Inflammatory macrophage treated with lipopolysaccharide for 1 hour (primary cell): ENCODE measurements at places on chromosomes 1 and 21.

DNA sequence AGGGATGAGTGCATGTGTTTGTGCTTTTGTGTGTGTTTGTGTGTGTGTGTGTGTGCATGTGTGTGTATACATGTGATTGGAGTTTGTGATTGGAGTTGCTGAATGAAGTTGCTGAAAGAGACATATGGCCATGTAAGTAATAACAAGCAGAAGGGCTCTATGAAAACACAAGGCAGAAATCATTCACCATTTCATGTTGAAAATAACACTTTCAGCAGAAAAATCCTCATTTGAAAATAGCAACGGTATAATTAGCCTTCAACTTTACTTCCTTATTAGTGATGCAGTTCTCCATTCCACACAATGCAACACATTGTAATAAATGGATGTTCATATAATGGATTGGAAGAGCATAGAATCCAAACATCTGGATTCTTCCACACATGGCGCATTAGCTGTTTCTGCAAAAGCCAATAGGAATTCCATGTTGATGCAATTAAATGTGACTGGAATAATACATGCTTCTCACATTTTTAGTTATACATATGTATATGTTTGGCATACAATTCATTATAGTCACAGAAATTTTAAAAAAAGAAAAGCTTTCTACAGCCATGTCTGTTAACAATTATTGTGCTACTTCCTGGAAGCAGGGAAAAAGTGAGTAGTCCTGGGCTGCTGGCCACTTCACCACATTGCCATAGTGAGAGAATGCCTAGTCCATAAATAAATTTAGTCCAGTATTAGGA, 538.0 kb downstream of the LTN1 start:
- DNase-seq, result no peak

DNA sequence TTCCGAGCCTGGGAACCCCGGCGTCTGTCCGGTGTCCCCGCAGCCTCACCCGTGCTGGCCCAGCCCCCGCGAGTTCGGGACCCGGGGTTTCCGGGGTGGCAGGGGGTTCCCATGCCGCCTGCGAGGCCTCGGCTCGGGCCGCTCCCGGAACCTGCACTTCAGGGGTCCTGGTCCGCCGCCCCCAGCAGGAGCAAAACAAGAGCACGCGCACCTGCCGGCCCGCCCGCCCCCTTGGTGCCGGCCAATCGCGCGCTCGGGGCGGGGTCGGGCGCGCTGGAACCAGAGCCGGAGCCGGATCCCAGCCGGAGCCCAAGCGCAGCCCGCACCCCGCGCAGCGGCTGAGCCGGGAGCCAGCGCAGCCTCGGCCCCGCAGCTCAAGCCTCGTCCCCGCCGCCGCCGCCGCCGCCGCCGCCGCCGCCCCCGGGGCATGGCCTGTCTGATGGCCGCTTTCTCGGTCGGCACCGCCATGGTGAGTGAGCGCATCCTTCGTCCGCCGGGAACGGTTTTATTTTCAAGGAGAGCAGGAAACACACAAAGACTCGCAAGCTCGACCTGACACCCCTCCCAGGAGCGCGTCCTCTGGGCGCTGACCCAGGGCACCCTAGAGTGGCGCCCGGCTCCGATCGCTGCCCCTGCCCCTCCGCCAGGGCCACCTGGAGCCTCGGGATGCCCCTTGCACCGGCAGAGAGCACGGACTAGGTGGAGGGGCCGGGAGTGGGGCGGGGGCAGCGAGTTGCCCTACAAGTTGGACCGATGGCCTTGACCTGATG, at the start of gene ABCG1:
TSS of gene ABCG1 (plus strand) at position 305 of the 770 bp plus-strand sequence. CDS start at position 428, 123 bp downstream.
- DNase-seq, result no peak

DNA sequence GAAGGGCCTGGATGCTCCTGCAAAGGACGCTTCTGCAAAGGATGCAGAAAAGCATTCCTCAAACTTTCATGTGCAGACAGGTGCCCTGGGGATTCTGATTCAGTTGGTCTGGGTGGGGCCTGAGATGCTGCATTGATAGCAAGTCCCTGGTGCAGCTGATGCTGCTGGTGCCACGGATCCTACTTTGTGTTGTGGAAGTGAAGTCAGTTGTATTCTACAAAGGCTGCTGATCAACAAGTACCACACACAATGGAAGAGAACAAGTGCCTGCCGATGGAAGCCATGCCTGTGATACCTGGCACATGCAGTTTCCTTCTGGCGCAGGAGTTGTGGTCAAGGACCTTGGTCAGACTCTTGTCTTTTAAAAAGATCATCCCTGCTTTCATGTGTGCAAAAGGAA, 478.8 kb downstream of the CAMTA1 start:
- DNase-seq, result no peak

GRCh38 chr21:15558884-15559283, 170.9 kb upstream of the USP25 start:
- DNase-seq, result no peak

DNA sequence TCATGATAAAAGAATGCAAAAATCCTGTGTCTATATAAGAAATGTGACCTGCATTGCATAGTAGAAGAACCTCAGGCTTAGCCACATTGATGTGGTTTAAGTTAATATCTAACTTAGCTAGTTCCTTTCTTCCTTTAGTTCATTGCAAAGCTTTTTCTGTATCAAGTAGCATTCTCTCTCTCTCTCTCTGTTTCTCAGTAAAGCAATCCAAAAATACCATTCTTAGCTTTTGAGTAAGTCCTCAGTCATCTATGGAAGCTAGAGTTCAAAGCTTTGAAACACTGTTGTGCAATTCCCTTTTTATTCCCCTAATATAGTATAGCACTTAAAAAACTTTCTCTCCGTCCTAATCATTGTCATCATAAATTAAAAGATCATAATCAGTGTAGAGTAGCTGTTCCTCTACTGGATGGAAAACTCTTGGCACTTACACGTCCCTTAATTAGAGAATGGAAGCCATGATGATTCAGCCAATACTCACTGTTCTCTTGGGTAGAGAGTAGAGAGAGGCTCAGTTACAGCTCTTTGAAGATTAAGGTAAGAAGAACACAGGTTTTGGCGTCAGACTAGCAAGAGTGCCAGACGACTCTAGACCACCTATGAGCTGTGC, 350.3 kb upstream of the LYPLAL1 start:
- no peak for DNase-seq
